Activated CD4-positive, alpha-beta T cell treated with anti-CD3 and anti-CD28 coated beads, Interleukin-2, amount 50 U/mL, for 24 hours (primary cell): ENCODE measurements at places on chromosomes 12 and 14.
A peak's percentile ranks its signal among the peaks of the same experiment; 100 is the strongest.

DNA sequence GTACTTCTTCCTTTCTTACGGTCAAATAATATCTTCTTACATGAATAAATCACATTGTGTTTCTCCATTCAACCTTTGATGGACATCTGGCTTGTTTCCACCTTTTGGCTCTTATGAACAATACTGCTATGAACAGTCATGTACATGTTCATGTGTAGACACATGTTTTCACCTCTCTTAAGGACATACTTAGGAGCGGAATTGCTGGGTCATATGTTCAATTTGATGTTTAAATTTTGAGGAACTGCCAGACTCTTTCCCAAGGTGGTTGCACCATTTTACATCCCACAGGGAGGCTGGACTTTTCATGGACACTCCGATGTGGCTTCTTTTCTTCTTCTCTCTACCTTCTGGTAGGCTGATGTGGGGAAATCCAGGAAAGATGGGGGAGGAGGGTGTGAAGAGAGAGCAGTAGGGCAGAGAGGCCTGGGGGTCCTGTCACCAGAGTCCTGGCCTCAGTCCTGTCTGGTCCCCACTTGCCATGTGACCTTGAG lies 16.8 kb downstream of the LGMN start:
- DNase-seq = no peak

GRCh38 chr14:91113829-91114078 lies at the start of gene DGLUCY:
Gene DGLUCY (plus strand): TSS chr14:91114073. CDS start chr14:91160295, 46,222 bp downstream.
- no peak for DNase-seq

DNA sequence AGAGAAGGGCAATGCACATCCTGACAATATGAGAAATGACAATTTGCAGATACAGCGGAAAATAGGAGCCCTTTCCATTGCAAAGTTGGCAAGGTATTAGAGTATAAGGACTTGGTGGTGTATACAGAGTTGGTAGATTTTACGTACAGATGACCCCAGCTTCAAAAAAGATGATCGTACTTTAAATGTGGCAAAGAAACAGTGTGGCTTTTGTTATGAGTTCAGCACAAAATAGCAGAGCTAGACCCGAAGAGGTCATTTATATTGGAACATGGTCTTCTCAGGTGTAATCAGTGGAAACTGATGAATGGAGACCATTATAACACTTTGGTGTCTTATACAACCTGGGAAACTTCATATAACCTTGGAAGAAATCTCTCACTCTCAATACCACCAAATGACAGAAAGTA lies 2.3 kb downstream of the CLEC2B start:
- DNase-seq = no peak

GRCh38 chr14:88931321-88932110 lies 107.1 kb downstream of the TTC8 start:
- no peak for DNase-seq

GRCh38 chr12:62933220-62933601 lies 1.7 kb downstream of the PPM1H start:
- DNase-seq = no peak

DNA sequence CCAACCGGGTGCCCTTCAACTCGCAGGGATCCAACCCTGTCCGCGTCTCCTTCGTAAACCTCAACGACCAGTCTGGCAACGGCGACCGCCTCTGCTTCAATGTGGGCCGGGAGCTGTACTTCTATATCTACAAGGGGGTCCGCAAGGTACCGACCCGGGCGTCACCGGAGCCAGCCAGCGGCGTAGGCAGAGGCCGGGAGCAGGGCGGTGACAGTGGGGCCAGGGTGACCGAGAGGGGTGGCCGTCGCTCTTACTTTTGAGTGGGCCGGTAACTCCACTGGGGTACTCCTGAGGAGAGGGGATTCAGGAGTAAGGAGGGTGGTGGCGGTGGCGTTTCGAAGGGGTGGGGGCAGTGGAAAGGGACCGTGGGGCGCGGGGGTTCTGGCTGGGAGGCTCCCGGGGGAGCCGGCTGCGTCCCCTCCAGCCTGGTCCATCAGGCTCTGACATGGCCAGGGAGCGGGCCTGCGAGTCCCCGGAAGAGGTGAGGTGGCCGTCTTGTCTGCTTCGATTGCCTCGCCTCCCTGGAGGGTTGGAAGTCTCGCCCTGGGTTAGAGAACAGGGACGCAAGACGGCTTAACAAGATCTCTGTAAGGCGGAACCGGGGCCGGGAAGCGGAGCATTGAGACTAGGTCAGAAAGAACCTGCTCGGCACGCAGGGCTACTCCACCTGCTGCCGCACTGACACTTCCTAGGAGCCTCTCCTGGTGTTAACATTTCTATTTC lies 491 bp downstream of the WDR20 start:
- peak; percentile 7 for DNase-seq
